Stimulated activated CD4-positive, alpha-beta T cell treated with anti-CD3 and anti-CD28 coated beads, Interleukin-4, amount 100 ng/mL, for 1 hour (primary cell): ENCODE measurements at places on chromosomes 12 and 14.

GRCh38 chr14:78605025-78605762, 435.0 kb downstream of the NRXN3 start:
- no peak for DNase-seq

- DNase-seq, result no peak
Observed at GRCh38 chr14:75933712-75934296, 48.0 kb downstream of the TGFB3 start.

- DNase-seq, result no peak
Observed at GRCh38 chr12:92272061-92272964, 126.7 kb upstream of the BTG1 start.

DNA sequence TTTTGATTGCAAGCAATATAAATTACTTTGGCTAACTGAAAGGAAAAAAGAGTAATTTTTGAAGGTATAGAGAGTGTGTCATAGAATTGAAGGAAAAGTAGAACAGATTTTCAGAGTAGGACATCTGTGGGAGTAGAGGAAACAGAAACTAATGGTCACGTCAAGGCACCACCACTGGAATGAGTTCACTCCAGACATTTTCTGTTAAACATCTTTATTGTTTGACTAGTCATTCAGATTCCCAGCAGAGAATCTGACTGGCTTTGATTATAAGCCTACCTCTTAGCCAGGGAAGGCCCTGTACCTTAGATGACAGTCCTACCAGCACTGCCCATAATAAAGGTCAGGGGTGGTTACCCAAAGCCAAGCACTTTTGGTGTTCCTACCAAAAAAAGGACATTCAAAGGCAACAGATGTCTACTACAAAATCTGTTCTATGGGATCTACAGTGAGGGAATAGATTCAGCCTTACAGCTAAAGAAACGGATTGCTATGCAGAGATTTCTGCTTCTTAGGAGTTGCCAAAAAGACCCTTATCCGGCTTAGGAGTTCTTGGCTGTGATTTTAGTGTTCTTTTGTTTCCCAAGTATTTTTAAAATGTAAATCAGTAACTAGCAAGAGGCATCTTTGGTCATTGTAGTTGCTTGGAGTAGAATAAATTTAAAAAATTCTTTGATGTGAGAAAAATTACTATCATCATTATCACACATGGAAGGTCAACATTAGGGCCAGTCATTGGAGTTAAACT, 410.8 kb downstream of the RAD51B start:
- DNase-seq, result no peak

- no peak for DNase-seq
Observed at GRCh38 chr14:95256002-95256775, 63.5 kb downstream of the CLMN start.

DNA sequence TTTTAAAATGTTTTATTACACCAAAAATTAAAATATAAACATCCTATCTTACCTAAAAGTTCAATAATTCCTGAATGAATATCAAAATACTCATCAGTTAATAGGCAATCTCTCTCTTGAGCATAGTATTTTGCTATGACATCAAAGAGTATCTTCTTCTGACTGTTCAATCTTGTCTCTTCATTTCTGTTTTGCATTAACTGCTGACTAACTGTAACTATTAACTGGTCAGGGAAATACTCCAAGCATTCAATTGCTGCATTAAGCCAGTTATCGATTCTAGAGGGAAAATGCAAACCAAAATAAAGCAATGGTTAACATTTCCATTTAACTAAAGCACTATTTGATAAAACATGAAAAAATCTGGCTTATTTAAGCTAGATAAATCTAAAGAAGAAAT, 13.4 kb downstream of the DEPDC4 start:
- DNase-seq, result no peak

DNA sequence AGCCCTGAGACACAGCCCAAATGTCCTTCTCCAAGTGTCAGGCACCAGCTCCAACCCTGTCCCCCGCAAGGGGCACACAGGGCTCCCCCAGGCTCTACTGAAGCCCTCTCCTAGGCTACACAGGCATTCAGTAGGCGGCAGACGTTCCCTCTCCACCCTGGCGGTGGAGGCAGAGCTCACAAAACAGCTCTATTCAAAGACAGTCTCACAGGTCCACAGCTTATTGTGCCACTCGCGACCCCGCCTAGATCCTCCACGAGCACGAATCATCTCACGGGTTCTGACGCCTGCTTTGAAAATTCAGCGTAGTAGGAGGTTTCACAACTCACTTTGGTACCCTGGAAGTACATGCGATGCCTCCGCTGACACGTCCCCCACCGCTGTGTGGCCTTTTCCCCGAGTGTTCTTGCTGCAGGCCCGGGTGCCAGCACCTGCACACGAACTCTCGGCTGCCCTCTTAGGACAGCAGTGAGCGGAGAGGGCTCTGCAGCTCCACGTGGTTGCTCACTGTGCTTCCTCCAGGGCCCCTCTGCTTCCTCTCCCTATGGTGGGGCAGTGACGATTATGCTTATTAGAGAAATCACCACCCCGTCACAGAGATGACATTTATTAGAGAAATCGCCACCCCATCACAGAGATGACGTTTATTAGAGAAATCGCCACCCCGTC, 78.5 kb downstream of the ADGRD1 start:
- DNase-seq, result no peak

DNA sequence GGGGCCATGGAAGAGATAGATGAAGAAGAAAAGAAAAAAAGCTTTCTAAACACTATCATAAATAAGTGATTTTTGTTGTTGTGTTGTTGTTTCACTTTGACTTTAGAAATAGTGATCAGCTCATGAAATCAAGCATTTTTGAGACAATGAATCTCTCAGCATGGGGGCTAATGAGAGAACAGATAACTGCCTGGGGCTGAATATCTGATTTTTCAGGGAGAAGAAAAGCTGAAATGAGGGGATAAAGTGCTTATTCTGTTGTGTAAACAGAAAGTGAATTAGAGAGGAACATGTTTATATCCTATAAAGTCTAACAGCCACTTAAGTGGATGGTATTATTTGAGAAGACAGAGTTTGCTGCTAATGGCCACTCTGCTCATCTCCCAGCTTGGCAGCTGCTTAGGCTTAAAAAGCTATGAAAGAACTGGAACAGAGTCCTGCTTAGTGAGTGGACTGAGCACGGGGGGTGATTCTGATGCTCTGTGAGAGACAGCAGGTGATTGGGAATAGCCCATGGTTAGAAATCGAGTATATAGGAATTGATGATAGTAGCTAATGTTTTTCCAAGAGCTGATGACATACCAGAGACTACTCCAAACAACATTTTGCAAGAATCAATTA, 646.1 kb upstream of the TMEM132C start:
- no peak for DNase-seq

DNA sequence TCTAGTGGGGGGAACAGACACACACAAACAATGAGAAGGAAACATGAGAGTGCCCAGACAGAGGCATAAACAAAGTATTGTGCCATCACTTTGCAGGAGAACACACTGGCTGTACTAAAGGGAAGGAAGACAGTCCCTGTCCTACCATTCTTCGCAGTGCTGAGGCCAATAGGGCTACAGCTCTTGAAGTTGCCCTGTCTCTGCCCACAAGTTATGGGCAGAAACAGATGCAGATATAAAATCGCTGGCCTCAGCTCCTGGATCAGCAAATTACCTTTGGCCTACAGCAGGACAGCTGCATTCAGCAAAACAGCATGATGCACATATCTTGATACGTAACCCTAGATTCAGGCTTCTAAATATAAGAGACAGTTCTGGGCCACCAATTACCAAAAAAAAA, 23.0 kb upstream of the PRKAB1 start:
- no peak for DNase-seq

DNA sequence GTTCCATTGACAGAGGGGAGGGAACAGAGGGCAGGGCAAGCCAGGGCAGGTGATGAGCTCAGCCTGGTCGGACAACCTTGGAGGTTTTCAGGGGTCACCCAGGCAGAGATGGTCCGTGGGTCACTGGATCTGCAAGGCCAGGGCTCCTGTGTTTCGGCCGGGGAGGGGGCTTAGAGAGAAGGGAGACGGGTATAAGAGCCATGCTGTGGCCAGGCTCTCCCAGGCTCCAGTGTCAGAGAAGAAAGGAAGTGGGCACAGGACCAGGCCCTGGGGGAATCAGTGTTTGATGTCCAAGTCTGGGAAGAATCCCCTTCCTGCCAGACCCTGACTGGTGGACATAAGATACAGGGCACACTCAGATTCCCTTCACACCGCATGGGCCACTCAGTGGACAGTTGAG, 36.9 kb downstream of the DIO3 start:
- DNase-seq, result no peak

DNA sequence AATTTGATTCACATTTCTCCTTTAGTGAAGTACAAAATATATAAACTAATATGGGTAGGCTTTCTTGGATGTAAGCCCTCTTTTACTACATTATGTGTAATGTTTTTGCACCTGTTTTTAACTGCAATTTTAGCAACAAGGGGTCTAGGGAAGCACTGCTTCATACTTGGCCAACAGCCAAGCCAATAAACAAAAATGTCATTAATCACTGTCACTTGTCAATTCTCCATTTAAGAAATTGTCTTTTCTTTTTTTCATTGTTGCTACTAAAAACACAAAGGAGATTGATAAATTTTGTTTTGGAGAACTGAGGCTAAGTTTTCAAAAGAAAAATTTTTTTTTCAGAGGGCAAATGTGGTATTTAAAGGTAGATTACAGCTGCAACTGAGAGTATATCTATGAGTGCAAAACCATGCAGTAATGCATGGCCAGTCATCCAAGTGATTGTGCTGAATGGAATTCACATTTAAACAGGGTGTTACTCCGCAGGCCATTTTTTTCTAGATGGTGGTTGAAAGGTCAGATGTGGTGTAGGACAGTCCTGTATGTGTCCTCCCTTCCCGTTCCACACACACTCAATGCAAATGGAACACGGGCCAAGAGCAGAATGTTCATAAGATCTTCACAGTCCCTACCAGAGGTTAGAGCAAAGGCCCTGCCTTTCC, 503.0 kb upstream of the LMO3 start:
- DNase-seq, result no peak

- DNase-seq, result no peak
Observed at GRCh38 chr14:99537399-99537798, 56.2 kb downstream of the CCNK start.

- no peak for DNase-seq
Observed at GRCh38 chr14:67583711-67584644, 16.1 kb downstream of the PIGH start.

GRCh38 chr12:82964446-82964845, 277.7 kb downstream of the TMTC2 start:
- no peak for DNase-seq

- DNase-seq, result no peak
Observed at GRCh38 chr14:82889701-82890100, 1356.0 kb upstream of the SEL1L start.

DNA sequence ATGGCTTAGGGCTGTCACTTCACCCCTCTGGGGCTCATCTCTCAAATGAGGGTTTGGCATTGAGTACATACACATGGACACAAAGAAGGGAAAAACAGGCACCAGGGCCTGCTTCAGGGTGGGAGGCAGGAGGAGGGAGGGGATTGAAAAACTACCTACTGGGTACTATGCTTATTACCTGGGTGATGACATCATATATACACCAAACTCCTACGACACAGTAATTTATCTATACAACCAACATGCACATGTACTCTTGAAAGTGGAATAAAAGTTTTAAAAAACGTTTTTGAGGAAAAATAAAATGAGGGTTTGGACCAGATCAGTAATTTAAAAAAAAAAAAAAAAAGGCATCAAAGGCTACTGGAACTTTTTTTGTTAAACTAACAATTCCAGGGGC, 3.6 kb upstream of the TC2N start:
- DNase-seq, result no peak

GRCh38 chr14:95561001-95561412, 26.2 kb downstream of the GLRX5 start:
- peak; percentile 85 for DNase-seq

DNA sequence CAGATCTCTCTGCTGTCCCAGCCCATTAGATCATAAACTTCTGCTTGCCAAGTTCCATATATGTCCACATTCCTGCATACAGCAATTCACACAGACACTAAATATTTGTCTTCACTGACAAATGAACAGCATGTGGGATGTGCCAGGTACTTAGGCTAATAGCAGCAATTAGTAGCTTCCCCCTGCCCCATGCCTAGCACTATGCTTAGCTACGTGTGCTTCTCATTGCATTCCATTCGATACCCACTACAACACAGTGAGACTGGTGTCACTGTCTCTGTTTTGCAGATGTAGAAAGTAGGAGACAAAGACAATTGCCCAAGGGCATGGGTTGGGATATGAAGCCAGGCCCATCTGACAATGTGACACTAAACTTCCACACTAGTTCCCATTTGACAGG, 308.4 kb downstream of the BCL11B start:
- DNase-seq, result no peak

GRCh38 chr12:28568118-28568517, 377.9 kb downstream of the CCDC91 start:
- no peak for DNase-seq

GRCh38 chr12:45192707-45193106, 23.2 kb upstream of the ANO6 start:
- DNase-seq, result no peak

GRCh38 chr12:56326533-56326932, 7.3 kb downstream of the PAN2 start:
- DNase-seq, result no peak

- no peak for DNase-seq
Observed at GRCh38 chr12:52795694-52796428, at the start of gene KRT3. Gene KRT3 (minus strand): TSS chr12:52796117. CDS start chr12:52796042, 75 bp downstream.

DNA sequence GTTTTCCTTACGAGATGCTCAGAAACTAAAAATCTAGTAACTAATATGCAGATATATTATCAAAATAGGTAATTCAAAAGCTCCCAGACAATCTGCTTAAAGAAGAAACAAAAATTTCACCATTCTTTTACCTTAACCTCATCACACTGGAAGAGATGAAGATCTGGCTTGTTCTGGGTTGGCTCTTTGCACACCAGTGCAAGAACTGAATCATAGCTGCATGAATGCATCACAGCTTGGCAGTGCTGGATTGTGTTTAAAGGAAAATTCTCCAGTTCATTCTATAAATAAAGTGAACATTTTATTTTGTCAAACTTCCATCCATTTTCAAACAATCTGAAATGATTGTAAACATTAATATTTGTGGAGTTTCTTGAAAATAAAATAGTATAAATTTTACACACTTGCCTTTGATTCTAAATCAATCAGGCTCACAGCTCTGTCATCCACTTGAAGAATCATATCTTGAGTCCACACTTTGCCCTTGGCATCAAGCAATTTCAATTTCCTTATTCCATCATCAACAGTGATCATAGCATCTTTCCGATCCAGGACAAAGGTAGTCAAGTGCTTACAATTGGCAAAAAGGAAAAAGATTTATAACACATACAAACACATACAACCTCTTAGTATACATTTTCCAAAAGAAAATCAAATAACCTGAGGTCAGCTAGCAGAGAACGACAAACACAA, 119.8 kb downstream of the EPS8 start:
- no peak for DNase-seq
